ENCODE measurements at places on chromosomes 2 and 18. TPM values are rescaled to one million over a fixed set of nuclear protein-coding genes. Genes with fewer than 3 reads are reported as not detected.

Gene GBX2
- not detected for total RNA-seq

Gene REG1B
- total RNA-seq: not detected

Gene COL5A2
- total RNA-seq: 46.4 TPM

Gene FAHD2A
- total RNA-seq: 30.4 TPM

Gene NCKAP1
- 228 TPM for total RNA-seq

Gene CETN1
- total RNA-seq: not detected

Gene REEP1
- total RNA-seq: 72.4 TPM

Gene CHRNG
- not detected for total RNA-seq

Gene CNTNAP5
- total RNA-seq: 71.6 TPM

Gene ITGAV
- 114 TPM for total RNA-seq

Gene COL4A3
- total RNA-seq: 5.1 TPM

Gene IL1A
- total RNA-seq: 0.39 TPM

Gene SERPINB3
- total RNA-seq: not detected

Gene CXCR1
- total RNA-seq: 0.44 TPM

Gene SLC4A5
- 12.2 TPM for total RNA-seq

Gene MYO5B
- total RNA-seq: 5.1 TPM

Gene SPAG16
- 65.1 TPM for total RNA-seq

Gene ST6GAL2
- 44.3 TPM for total RNA-seq

Gene CRYGC
- not detected for total RNA-seq

Gene AP1S3
- total RNA-seq: 4.3 TPM
